T-helper 1 cell (primary cell): ENCODE measurements at places on chromosomes 5 and 9.

GRCh38 chr5:76415855-76416254 is 12.8 kb downstream of the IQGAP2 start:
- DNase-seq, result no peak

- no peak for DNase-seq
Observed at GRCh38 chr9:122392284-122392683, 21.5 kb downstream of the PTGS1 start.

DNA sequence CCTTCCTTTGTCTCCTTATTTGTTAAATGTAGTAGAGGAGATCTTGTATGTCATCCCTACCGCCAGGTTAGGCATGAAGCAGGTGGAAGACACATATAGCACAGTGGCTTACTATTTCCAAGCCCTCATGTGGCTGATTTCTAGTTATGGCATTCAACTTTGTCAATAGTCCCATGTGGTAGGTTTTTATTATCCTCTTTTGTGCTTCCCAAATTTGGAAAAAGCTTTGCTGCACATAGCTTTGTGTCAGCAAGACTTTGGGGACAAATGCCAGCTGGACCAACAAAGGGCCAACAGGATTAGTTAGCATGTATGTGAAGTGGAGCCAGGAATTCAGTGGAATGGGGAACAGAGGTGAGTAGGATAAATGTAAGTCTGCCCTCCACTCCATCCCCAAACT is 276.3 kb downstream of the PSAT1 start:
- DNase-seq, result no peak

- DNase-seq, result no peak
Observed at GRCh38 chr9:11933926-11934325, 759.3 kb upstream of the TYRP1 start.

GRCh38 chr5:33501899-33502298 is 61.1 kb downstream of the TARS1 start:
- no peak for DNase-seq

GRCh38 chr5:32687499-32687831 is 23.7 kb upstream of the NPR3 start:
- DNase-seq, result no peak

- no peak for DNase-seq
Observed at GRCh38 chr5:61631438-61631941, 299.4 kb downstream of the ZSWIM6 start.

DNA sequence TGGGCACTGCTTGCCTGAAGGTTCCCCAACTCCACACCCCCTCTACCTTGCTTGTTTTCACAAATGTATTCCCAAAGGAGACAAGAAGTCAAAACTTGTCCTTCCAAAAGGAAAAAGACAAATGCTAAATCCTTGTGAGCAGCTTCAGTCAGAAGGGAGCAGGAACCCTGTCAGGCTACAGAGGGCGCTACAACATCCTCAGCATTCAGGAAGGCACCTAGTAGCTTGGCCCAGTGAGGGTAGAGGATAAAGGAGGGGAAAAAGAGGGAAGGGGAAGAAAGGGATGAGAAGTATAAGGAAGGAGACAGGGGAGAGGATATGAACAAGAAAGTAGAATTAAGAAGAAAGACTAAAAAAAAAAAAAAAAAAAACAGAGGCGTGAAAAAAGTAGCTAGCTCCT is 97.5 kb downstream of the MLLT3 start:
- no peak for DNase-seq

DNA sequence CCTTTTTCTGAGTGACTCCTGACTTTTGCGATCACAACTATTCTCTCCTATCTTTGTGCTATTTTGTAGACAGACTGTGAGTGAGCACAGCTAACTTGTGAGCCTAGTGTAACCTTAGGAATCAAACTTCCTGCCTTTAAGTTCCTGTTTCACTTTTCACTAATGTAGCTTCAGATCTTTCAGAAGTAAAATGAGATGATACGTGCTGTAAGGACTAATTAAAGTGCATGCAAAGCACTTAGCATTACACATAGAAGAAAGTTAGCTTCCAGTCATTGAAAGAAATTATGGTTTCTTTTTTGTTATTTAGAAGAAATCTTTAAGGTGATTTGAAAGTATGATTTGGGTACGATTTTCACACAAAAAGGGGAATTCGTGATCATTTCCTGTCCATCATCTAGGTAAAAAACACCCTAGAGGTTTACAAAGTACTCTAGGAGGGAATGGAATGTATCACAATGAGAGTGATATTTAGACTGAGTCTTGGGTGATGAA is 122.7 kb downstream of the ST8SIA4 start:
- DNase-seq, result no peak

- DNase-seq, result no peak
Observed at GRCh38 chr5:142235050-142235797, 89.6 kb downstream of the SPRY4 start.

GRCh38 chr5:90356622-90357021 is 52.9 kb downstream of the CETN3 start:
- no peak for DNase-seq

DNA sequence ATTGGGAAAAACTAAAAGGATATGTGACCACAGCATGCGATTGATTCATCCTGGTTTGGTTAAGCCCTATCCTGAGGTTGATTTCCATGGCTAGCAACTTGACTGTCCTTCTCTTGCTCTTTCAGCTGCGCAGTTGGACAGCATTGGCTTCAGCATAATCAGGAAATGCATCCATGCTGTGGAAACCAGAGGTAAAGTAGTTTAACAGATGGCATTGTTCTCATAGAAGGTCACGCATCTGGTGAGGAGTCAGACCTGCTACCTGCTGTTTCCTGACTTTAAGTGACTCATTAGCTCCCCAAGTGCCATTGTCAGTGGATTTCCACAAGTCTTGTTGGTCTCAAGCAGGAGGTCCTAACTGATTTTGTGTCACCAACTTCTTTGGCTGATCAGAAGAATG is 266.9 kb downstream of the ARHGAP26 start:
- DNase-seq, result no peak

DNA sequence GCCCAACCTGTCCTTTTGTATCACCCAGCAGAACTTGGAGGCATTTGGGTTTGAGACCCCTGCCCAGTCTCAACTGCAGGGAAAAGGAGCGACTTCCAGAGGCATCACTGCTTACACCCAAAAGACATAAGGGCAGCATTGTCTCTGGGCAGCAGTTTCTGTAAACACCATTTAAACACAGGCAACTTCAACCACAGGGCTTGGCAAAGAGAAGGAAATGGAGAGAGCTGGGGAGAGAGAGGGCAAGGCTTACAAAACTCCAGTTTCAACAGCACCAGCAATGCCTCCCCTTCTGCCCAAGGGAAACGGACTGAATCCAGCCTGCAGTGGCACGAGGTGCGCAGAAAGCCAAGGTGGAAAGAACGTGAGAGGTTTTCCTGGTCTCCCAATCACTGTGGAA is 147.6 kb downstream of the ROR2 start:
- DNase-seq, result no peak

- DNase-seq, result no peak
Observed at GRCh38 chr5:135344349-135344748, 54.7 kb downstream of the MACROH2A1 start.

DNA sequence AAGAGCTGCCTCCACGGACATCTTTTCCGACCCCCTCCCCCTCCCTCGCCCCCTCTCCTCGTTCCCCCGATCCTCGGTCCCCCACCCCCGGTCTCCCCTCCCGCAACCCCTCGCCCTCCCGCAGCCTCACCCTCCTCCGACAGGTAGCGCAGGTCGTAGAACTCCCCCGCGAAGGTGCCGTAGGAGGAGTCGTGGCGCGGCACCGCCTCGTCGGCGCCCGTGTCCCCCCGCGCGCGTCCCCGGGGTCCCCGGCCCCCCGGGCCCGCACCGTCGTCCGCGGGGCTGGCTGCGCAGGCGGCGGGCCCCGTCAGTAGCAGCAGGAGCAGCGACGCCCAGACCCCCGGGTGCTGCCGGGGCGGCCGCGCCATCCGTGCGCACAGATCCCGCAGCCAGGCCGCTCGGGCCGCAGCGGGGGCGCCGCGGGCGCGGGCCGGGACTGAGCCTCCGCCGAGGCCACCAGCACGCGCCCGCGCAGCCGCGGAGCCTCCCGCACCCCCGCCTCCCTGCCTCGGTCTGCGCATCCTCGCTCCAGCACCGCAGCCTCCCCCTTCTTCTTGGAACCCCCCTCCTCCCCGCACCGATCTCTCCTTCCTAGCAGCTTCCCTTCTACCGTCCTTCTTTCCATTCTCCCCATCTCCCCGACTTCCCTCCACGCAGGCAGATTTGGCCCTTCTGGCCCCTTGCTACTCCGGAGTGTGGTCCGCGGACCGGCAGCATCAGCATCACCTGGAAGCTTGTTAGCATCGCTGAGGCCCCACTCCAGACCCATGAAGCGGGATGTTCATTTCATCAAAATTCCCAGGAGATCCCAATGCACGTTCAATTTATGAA is at the start of gene FRRS1L:
TSS of gene FRRS1L (minus strand) at position 479 of the 831 bp plus-strand sequence. CDS start at position 368, 111 bp downstream.
- no peak for DNase-seq

GRCh38 chr9:100761276-100761802 is 183.5 kb downstream of the CAVIN4 start:
- no peak for DNase-seq

DNA sequence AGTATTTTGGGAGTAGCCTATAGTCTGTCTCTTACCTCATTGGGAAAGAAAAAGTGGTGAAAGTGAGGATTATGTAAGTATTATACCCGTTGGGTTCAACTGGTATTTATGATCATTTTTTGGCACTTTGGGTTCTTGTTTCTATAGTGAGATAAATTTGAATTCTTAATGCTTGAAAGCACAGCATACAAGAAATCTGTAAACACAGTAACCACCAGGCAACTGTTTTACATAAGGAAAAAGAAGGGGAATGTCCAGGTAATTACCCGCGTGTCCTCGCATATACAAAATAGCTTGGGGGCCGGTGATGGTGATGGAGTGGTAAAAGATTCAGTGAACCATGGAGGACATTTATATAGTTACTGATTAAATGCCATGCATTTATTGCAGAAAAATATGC is 60.5 kb downstream of the BASP1 start:
- no peak for DNase-seq

GRCh38 chr5:174148721-174149120 is 103.2 kb downstream of the NSG2 start:
- DNase-seq, result no peak

GRCh38 chr5:102554728-102555127 is 55.9 kb upstream of the SLCO6A1 start:
- DNase-seq, result no peak

GRCh38 chr9:126275386-126276001 is 51.1 kb upstream of the MVB12B start:
- DNase-seq, result no peak

DNA sequence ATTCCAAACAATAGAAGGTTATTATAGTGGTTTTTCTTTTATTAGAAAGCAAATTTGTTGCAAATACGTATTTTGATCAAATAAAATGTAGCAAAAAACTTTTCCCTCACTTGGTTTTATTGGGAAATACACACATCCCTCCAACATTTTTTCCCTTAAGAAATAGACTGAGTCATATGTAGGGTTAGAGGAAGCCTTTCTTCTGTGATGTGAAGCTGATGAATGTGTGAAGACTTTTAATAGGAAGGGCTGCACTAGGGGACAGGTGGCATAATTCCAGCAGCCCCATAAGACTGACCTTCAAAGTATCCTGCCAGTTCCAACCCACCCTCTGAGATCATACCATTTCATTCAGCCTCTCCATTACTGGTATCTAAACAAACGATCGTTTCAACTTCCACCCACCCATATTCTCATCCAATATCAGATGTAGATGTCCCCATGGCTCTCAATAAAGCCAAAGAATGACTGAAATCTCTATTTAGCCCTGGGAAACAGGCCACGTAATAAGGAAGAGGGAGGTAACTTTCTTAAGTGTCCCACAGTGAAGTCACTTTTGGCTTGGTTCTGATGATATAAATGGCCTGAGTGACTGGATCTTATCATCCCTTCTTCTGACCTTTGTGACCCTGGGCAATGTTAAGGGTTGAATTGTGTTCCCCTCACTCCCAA is 64.7 kb upstream of the LPAR1 start:
- no peak for DNase-seq

GRCh38 chr9:125586172-125586511 is 120.9 kb downstream of the MAPKAP1 start:
- no peak for DNase-seq

GRCh38 chr5:129836321-129836720 is 67.9 kb upstream of the CHSY3 start:
- no peak for DNase-seq

DNA sequence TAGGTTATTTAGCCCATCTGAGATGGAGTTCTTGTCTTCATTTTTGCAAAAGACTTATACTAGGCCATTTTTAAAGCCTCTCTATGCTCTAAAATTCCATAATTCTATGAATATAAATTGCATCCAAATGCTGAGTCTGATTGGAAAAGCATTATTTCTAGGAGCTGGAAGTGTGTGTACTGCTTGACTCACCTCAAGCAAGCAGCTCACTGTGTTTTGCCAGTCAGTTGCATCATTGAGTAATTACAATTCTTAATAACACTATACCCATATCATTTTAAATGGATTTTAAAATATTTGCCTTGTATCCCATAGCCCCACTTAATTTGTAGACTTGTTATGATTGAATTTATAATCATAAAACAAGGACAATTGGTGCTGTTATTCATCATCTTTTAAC is 161.0 kb downstream of the PAM start:
- no peak for DNase-seq

DNA sequence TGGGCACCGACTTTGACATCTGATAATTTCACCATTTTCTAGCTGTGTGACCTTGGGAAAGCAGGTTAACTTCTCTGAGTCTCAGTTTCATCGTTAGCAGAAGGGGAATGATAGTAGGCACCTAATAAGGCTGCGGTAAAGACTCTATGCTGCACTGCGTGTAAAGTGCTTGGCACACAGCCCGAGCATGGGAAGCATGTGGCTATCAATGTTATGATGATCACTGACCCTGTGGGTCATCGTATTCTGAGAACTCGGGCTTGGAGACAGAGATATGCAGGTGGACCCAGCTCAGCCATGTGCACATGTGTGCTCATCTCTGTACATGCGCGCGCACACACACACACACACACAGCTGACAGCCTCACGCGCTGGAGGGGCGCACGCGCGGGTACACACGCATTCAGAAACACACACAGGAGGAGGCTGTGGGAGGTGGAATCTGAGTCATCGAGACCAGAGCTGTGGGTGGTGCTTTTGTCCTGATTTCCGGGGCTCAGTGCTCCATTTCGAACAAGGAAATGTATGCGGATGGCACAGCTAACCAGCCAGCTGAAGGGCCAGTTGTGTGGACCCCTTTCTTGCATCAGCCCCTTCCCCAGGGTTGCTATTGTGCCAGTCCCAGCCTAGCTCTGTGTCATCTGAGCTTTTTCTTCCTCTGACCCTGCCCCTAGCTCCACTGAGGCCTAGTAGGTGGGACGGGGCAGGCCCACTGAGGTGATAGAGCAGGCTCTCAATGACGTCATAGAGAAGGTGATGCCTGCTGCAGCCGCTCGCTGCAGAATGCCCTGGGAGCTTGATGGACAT is 11.1 kb upstream of the ARAP3 start:
- no peak for DNase-seq
